ENCODE measurements at places on chromosomes 2 and 18.

GRCh38 chr18:56637711-56638231 lies 621 bp downstream of the TXNL1 start:
- DNase-seq: peak; percentile 25

- DNase-seq: no peak
Observed at GRCh38 chr2:241797441-241798080, 11.4 kb upstream of the NEU4 start.

DNA sequence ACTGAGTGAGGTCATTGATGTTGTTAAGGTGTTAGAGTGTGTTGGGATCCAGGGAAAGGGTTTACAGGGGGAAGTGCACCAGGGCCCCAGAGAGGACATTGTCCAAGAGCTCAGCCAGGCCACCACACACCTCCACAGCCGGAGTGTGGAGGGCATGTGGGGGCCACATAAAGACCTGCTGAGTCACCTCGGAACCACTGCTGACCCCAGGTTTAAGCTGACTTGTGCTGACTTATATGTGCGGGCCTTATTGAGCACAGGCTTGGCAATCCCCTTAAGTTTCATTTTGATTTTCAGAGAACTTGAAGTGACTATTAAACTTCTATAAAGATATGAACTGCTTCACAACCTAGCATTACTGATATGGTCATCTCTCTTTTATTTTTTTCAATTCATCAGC lies 166.2 kb upstream of the MAP3K20 start:
- no peak for DNase-seq

DNA sequence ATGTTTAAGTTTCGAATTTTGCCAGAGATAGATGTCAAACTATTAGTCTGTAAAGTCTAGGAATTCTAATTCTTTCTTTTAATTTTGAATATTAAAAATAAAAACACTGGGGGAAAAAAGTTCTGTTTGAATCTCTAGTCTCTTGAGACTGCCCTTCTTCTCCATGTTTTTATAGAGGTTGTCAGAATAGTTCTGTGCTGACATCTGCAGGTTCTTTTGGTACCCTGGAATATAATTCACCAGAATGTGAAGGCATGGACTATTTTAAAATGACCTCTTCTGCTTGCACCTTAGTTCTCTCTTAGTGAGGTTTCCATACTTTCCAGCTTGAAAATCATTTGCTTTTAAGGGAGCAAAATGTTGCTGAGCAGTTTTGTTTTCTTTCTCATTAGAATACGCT lies 121.0 kb upstream of the MSTN start:
- DNase-seq: no peak

GRCh38 chr2:130352237-130352636 lies 3.6 kb upstream of the PTPN18 start:
- DNase-seq: no peak

- no peak for DNase-seq
Observed at GRCh38 chr18:51520676-51521180, 323.2 kb upstream of the MEX3C start.

- DNase-seq: no peak
Observed at GRCh38 chr2:218077464-218078216, 8.6 kb downstream of the RUFY4 start.
